ENCODE measurements at places on chromosomes 5 and 9.

- DNase-seq: no peak
These were observed 4.0 kb downstream of the GFI1B start for GRCh38 chr9:132982458-132982857.

DNA sequence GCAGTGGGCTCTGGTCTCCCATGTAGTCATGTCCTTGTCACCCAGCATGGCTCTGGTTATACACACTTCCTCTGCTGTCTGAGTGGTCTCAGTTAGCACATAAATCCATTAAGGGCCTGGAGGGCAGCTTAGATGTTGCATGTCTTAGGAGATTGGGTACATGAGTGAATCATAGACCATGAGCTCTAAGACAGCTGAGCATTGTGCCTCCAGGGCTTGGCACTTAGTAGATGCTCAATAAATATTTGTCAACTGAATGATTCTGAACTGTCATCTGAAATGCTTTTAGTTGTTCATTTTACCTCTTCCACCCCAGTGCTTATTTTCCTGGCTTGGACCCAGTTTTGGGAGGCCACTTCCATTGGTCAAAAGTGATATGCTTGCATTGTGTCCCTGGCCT lies 135.6 kb downstream of the BOD1 start:
- DNase-seq: no peak

DNA sequence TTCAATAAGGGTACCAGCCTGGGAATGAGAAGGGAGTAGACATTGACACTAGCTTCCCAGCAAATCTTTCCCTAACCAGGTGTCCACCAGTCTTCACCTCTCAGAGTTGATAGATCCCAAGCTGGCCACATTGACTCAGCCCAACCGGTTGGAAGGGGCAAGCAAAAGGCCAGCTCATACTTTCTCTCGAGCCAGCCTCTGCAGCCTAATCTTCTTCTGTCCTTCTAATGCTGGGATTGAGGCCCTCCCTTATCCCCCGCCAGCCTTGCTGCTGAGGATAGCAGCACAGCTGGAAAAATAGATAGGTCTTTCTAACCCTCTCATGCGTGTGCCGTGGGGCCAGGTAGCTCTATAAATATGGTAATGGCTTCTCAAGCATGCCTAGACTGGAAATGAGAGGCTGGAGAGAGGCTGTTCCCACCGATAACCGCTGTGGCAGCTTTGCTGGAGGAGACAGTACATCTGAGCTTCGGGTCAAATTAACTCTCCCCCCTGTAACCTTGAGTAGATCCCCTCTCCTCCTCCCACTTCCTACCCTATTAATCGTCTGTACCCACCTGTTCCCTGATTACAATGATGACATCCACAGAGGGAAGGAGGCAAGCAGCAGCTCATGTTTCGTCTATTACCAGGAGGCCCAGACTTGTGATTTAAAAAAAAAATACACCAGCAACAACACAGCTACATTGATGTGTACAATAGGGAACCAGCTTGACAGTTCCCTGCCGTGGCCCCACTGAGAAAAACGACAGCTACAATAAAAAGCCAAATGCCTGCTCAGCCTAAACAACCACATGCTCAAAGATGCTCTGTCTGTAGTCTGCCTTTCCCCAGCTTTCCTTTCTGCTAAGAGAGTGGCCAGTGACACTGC lies 219.9 kb upstream of the BRINP1 start:
- no peak for DNase-seq

DNA sequence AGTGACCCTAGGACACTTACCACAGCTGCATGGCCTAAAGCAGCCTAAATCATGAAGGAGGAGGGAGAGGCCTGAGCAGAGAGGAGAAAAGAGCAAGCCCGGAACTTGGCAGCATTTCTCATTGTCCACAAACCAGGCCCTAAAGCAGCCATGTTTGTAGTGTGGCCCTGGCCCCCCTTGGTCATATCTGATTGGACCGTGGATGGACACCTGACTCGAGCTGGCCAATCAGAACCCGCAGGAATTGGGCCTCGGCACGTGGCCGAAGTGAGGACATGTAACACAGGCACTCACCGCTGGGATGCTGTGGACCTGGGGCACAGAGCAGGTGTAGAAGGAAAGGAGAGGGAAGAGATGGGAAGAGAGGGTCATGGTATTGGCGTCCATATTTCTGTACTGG lies 56.9 kb downstream of the ASS1 start:
- no peak for DNase-seq

GRCh38 chr9:83299094-83299493 lies 236.2 kb upstream of the RASEF start:
- no peak for DNase-seq

DNA sequence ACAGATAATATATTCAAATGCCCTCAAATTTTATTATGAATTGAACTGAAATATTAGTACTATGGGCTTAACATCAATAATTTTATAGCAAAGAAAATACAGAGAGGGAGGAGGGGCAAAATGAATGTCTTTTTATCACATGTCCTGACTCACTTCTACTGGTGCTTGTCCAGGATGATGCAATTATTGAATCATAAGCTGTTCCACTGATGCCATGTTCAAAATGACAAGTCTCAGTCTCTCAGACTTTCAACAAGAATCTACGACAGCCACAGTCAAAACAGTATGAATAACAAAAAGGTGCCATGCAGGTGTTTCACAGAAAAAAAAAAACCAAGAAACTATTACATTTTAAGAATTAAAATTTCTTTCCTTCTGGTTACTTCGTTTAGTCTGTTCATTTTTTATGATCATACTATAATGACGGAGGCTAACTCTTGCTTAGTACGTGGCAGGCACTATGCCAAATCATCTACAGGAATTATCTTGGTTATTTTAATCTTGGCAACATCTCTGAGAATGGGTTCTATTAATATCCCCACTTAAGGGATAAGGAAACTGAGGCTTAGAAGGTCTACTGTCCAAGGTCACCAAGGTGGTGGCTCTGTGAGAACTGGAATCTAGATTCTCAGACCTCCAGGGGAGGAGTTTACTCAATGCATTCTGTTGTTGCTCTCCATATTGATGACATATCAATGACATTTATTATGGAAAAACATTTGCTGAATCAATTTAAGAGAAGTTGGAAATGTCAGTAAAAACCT lies 61.5 kb downstream of the NR3C1 start:
- DNase-seq: no peak

DNA sequence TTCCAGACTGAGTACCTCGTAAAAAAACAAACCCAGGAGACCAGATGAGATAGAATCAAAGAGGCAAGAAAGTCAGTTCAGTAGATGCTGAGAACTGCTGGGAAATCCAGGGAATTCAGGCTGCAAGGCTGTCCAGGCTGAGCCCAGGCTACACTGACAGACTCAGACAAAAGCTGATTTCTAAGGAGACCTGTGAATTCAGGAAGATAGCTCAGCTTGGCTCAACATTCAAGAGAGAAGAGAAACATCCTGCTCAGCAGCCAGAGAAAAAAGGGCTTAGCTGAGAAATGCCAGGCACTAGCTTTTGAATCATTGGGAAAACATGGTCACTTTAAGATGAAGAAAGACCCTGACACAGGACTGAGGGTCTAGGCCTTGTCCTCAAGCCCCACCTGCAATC lies 118.2 kb upstream of the SLC44A1 start:
- no peak for DNase-seq

GRCh38 chr9:77839459-77840140 lies 191.5 kb upstream of the GNA14 start:
- DNase-seq: no peak

DNA sequence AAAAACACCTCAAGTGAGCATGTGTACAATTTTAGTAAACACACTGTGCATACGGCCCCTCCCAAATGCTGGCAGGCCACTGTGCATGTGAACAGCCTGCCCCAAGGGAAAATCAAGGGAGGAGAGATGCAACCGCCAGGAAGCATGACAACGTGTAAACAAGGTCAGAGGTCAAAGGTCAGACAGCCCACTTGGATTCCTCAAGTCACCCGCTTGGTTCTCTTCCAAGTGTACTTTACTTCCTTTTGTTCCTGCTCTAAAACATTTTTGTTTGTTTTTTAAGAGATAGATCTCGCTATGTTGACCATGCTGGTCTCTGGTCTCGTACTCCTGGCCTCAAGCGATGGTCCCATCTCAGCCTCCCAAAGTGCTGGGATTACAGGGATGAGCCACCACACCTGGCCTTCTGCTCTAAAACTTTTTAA lies 126.7 kb upstream of the SHB start:
- no peak for DNase-seq

DNA sequence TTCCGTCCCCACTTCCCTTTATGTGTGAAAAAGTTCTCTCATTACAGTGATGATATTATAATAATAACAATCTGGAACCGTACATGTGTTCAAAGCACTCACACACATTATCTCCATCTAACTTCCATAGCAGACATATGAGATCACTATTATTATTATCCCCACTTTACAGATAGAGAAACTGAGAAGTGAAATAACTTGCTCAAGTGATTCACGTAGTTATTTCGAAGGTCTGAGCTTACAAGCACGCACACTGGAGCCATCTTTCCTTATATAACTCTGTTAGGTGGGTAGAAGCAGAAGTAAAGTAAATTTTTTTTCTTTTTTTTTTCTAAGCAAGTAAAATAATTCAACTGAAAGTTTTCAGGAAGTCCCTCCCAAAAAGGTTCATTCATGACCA lies 62.9 kb upstream of the PTGER4 start:
- no peak for DNase-seq

GRCh38 chr9:3007326-3007725 lies 163.4 kb upstream of the PUM3 start:
- DNase-seq: no peak

- DNase-seq: no peak
These were observed 15.2 kb downstream of the UBAC1 start for GRCh38 chr9:135945969-135946368.
